Activated CD4-positive, alpha-beta T cell treated with anti-CD3 and anti-CD28 coated beads, Interleukin-2, amount 50 U/mL, for 48 hours (primary cell): ENCODE measurements at places on chromosomes 2 and 18.

DNA sequence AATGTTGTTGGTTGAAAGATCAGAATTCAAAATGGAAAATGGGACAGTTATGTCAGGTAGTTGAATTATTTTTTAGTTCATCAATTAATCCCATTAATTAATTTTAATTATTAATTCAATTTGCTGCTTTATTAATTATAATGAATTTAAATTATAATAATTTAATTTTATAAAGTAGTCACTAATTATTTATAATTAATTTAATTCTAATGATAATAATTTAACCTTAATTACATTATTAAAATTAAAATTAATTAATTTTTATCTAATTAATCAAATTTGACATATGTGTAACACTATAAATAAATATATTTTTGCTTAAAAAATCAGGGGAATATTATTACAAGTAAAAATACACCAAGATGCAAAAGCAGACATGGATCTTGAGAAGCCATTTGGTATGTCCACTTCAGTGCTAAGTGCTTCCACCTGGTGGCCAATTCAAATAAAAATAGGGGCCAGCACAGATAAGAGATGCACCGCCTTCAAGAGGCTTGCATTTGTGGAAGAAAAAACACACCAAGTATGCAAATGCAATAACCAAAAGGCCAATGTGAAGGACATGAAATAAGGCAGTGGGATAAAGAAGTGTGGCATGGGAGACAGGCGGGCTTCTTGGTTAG is 73.2 kb downstream of the MBP start:
- peak; percentile 55 for DNase-seq

- DNase-seq = no peak
These were observed 75.5 kb upstream of the HS6ST1 start for GRCh38 chr2:128394007-128394730.

- DNase-seq = no peak
These were observed 16.4 kb upstream of the SERPINB13 start for GRCh38 chr18:63570721-63571120.

- DNase-seq = no peak
These were observed 40.1 kb downstream of the MRPL35 start for GRCh38 chr2:86239326-86239725.

DNA sequence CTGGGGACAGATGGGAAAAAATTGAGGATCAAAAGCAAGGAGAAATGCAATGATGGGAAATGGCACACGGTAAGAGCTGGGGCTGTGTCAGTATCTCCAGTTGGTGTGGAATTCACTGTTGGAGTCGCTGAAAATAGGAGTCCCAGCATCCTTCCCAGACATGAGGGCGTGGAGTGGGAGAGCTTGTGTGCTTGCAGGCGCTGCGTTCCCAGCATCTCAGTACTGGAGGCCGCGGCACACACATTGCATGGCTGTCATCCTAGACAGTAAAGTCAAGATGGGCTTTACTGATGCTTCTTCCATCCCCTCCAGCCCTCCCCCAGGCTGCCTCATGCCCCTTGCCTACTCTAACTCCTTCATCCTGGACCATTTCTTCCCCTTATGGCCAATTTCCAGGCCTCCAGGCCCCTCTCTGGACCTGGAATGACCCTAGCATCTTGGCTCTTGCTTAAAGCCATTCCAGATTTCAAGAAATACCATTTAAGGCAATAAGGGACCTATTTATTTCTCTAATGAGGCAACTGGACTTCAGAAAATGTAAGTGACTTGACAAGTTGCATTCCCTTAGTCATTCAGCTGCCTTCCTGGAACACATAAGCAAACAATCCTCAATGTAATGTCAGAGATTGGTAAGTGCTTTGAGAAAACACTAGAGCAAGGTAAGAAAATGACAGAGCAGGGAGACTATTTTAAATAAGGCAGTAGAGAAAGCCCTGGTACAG is 70.5 kb upstream of the TTC39C start:
- DNase-seq = no peak

DNA sequence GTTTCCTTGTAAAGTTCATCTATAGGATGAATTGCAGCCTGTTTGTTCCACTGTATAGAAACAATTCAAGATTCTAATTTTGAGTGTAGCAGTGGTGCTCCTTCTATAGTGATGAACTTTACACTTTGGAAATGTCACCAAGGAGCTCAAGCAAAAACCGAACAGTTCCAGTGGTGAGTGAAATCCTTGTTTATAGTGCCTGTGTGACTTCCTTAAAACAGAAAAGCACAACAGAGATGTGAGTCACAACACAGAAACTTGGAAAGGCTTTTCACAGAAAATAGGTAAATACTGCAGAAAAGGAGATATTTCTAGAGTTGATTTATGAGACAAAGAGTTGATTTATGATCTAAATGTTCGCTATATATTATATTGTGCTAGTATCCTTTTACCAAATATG is 482.0 kb downstream of the PTPRM start:
- DNase-seq = no peak

DNA sequence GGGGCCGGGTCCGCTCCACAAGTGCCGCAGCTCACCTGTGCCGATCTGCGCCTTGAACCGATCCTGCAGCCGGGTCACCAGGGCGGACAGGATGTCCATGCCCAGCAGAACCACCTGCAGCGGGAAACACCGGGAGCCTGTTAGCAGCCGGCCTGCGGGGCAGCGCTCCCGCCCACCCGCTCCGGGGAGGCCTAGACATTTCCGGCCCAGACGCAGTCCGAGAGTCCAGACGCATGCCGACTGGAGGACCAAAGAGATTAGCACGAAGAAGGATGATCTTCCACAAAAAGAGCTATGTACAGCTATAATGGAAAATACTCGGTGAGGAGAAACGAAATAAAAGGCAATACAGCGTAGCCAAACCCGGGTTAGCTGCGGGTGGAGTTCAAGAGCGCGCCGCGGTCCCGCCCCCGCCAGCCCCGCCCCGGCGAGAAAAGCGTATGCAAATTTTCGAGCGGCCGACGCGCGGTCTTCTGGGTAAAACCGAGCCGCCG is 421 bp upstream of the RNU4ATAC start:
- peak; percentile 86 for DNase-seq

DNA sequence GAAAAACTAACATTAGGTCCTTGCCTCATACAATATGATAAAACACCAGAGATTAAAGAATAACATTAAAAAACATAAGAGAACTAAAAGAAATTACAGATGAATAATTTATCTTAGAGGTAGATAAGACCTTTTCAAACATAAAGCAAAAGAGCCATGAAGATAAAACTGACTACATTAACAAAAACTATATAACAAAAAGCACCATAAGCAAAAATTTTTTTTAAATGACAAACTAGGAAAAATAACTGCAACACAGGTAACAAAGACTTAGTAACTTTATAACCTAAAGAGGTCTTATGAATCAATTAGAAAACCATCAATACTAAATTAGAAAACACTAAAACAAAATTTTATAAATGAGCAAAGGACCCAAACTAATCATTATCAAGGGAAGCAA is 16.3 kb upstream of the SERTAD2 start:
- DNase-seq = no peak

DNA sequence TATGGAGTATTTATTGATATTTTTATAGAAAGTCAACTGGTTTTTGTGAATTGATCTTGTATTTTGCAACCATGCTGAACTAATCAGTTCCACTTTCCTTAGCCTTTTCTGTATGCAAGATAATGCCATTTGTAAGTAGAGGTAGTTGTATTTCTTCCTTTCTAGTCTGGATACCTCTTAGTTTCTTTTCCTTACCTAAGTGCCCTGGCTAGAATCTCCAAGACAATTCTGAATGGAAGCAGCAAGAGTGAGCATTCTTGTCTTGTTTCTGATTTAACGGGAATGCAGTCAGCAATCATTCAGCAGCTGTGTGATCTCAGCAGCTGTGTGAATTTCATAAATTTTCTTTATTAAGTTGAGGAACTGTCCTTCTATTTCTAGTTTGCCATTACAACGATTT is 73.4 kb downstream of the NRXN1 start:
- DNase-seq = no peak

DNA sequence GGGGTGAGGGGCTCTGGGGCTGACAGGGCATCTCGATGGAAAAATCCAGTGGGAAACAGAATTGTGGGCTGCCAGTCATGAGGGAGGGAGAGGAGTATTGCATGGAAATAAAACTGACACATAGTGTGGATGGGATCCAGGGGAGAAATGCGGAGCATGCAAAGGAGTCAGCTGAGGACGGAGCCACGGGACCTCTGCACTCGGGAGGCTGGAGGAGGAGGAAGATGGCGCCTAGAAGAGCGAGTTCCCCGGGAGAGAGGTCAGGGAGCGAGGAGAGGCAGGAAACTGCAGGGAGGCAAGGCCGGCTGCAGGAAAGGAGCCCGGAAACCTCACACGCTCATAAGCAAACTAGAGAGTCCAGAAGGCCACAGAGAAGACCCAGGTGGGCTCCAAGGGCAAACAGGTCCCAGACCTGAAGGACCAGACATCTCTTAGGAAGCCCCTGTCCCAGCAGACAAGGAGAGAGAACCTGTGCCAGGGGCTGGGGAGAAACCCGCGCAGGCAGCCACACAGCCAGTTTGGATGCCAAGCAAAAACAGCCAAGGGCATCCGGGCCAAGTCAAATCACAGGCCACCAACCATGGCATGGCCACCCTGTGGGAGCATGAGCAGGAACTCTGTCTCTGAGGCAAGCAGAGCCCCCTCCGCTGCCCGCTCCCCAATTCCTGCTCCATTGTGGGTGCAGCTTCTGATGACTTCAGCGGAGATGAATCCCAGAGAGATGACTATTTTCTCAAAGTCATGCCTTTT is 218.8 kb upstream of the ID2 start:
- no peak for DNase-seq

GRCh38 chr18:34957119-34957863 is 83.9 kb upstream of the MAPRE2 start:
- DNase-seq = no peak

GRCh38 chr18:76380791-76381405 is 114.1 kb downstream of the ZNF516 start:
- peak; percentile 38 for DNase-seq

DNA sequence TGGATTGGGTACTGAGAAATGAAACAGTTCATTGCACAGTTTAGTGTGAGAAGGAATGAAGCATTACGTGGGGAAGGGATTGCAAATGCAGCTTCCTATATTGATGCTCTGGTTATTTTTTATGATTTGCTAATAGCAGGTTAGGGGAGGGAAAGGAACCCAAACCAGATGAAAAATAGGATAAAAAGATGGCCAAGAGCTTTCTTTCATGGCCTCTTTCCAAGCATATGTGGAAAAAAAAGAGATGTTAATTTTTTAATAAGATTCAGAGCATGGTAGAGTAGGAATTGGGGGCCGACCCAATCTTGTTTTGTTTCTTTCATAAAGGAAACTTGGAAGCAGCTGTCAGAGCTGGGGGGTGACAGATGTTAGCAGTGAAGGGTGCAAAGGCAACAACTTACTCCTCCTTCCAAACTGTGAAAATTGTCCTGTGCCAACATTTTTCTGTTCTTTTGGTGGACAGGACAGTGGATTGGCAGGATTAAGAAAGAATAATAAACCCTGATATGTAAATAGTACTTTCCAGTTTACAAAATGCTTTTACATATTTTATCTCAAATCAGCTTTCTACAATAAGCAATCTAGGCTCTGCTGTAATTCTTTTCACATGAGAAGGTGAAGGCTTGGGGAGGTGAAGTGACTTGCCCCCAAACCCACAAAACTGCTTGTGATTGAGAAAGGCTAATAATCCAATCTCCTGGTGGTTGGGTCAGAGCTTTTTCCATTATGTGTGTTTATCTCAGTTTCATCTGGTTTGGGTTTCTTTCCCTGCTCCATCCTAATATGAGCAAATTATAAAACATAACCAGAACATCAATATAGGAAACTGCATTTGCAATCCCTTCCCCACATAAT is 270.1 kb downstream of the ETAA1 start:
- no peak for DNase-seq

DNA sequence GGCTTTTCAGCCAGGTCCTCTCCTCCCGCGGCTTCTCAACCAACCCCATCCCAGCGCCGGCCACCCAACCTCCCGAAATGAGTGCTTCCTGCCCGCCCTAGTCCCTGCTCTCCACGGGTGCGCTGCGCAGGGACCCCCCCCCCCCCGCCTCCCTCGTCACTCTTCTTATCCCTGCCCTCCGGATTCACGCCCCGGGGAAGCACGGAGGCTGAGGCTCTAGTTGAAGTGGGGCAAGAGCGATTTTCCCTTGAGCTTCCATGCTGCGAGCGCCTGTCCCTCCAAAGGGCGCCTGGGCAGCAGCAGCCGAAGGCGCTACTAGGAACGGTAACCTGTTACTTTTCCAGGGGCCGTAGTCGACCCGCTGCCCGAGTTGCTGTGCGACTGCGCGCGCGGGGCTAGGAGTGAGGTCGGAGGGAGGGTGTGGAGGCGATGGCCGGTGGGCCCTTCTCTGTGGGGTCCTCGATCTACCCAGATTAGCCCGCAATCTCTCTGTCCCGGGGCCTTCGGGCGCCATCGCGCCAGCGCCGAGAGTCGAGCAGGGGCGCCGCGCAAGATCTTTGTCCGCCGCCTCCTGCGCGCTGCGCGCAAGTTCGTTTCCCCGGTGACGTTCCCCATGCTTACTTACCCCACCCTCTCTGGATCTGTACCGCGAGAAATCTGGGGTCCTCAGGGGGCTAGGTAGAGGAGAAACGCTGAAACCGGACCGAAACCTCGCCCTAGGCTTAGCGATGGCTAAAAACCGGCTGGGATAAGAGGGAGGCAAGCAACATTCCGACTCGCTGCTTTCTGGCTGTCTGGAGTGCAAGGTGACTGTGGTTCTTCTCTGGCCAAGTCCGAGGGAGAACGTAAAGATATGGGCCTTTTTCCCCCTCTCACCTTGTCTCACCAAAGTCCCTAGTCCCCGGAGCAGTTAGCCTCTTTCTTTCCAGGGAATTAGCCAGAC is 677 bp downstream of the GAD1 start:
- DNase-seq = peak; percentile 49

- DNase-seq = no peak
These were observed 96.1 kb downstream of the RBMS1 start for GRCh38 chr2:160397530-160397865.

DNA sequence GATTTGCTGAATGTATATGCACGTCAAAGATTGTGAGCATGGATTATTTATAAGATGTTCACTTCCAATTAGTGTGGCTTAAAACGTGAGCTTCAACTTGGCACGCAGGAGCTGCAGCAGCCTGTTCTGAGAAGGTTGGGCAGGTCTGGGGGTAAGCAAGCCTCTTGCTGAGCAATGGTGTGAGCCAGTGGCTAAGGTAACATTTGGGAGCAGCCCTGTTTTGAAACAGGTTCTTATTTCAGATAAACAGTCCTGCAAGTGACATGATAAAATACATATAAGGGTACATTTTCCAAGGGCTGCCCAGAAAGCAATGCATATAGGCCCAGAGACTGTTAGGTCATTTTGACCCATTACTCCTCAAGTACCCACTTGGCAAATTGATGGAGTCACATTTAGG is 415.3 kb downstream of the ZNF521 start:
- no peak for DNase-seq

DNA sequence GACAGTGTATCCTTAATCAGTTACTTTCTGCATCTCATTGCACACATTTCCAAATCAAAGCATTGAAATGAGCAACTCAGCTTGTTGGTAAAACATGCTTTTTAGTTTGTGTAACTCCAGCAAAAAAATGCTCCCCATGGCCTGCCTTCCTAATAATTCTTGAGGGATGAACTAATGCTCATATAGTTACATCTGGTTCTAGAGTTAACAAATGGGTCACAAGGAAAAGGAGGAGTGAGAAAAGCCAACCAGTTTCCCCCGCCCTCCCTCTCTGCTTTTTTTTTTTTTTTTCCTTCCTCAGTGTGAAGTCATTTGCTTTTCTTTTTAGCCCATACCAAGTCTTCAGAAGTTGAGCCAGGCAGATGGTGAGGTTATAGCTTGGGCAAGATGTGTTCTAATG is 231.7 kb downstream of the MTX2 start:
- DNase-seq = no peak
